ENCODE measurements at places on chromosomes 4 and X.

DNA sequence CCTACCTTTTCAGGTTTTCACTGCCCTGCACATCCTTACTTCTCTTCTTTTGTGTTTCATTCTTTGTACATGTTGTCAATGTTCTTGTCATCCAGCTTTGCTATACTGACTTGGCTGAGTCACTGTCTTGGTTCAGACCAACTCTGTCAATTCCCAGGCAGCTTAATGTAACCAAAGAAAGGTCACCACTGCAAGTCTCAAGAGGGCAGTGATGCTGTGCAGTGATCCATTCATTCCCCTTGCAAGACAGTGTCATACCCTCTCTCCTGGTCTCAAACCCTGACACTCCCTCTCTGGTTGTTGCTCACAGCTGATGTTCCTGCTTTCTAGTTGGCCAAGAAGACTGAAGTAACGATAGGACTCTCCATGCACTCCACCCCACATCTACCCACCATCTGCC is 17.5 kb downstream of the RAB39B start:
- DNase-seq, result no peak

GRCh38 chr4:112589206-112589605 is 47.5 kb downstream of the ZGRF1 start:
- no peak for DNase-seq

DNA sequence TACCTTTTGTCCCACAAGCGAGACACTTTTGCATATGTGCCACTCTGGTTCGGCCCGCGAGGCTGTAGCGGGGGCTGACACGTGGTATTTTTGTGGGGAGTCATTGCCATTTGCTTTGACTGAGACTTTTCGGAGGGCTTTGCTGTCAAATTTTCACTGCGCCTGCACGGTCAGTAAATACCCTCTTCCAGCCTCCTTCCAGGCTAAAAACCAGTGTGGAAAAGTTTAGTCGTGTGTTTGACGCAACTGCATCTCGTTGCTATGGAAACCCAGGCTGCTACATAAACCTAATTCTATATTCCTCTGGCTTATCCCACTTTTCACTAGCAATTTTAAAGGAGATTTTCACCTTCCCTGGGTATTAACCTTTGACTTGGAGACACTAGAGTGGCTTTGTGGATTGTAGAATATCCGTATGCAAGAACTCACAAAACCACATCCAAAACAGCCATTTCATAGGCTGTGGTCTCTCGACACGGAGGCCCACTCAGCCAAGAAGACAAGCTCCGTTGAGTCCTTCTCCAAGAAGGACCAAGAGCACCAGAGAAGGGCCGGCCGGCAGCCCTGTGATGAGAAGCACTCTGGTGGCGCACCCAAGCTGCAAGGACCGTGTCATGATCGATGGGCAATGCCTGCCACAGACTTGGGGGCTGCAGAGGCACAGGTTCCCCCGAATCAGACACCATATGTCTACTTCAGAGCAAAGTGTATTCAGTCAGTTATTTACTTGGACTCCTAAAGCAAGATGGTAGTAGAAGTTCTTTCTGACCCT is 38.4 kb upstream of the ENPP6 start:
- no peak for DNase-seq

DNA sequence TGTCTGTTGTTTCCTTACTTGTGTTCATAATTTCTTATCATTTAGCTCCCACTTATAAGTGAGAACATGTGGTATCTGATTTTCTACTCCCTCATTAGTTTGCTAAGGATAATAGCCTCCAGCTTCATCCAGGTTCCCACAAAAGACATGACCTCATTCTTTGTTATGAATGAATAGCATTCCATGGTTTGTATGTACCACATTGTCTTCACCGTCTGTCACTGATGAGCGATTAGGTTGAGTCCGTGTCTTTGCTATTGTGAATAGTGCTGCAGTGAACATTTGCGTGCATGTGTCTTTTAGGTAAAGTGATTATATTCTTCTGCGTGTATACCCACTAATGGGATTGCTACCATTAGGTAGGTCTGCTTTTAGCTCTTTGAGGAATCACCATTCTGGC is 624.3 kb upstream of the EPHA5 start:
- no peak for DNase-seq

DNA sequence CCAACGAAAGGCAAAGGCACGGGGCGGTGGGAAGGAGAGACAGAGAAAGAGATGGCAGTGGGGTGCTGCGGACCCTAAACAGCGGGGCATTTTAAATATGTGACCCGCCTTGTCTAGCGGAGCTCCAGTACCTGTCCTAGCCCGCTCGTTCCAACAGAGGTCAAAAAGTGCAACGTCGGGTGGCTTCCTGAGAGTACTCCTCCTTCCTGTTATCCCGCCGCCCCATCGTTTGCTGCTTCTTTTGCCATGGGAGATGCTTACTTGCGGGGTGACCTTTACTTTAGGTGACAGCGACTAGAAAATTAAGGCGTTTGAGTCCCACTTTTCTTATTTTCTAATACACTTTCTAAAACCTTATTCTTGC is 735 bp downstream of the NRK start:
- DNase-seq, result no peak

- DNase-seq, result no peak
These were observed 24.9 kb downstream of the CD99L2 start for GRCh38 chrX:150873616-150874015.

GRCh38 chrX:107716118-107716684 is 59.4 kb downstream of the TSC22D3 start:
- DNase-seq, result no peak

DNA sequence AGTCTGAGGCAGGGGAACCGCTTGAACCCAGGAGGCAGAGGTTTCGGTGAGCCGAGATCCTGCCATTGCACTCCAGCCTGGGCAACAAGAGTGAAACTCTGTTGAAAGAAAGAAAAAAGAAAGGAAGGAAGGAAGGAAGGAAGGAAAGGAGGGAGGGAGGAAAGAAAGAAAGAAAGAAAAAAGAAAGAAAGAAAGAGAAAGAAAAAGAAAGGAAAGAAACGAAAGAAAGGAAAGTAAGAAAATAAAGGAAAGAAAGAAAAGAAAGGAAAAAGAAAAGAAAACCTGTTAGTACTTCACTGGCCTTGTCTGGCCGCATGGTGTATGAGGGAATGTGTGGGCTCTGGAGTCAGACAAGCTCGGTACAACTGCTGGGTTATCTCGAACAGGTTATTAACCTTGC is 20.8 kb upstream of the MAGEA1 start:
- DNase-seq, result no peak

DNA sequence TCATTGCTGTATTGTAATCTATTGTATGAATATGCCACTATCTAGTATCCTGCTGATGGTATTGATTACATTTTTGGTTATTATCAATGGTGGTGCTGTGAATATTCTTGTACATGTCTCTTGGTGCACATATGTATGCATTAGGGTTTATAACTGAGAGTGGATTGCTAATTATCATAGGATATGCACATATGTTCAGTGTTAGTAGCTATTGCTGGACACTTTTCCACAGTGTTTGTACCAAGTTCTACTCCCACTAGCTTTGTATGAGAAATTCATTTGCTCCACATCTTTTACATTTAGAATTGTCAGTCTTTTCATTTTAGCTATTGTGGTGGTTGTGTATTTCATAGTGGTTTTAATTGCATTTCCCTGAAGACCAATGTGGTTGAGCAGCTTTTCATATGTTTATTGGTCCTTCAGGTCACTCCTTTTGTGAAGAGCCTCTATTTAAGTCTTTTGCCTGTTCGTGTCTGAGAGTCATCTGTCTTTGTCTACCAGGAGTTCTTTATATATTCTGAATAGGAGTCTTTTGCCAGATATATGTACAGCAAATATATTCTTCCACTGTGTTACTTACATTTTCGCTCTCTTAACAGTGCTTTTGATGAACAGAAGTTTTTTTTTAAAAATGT is 87.1 kb downstream of the TBC1D19 start:
- DNase-seq, result peak; percentile 54

- no peak for DNase-seq
These were observed 13.1 kb upstream of the IDS start for GRCh38 chrX:149518236-149518635.

- DNase-seq, result no peak
These were observed 33.5 kb downstream of the PWWP3B start for GRCh38 chrX:106201502-106202178.

Data from NCI-H1436 treated with DMSO at 0.1 percent for 48 hours (cell line).